ENCODE measurements at places on chromosomes 2 and 18. TPM values are rescaled to one million over a fixed set of nuclear protein-coding genes. Genes with fewer than 3 reads are reported as not detected.

DNA sequence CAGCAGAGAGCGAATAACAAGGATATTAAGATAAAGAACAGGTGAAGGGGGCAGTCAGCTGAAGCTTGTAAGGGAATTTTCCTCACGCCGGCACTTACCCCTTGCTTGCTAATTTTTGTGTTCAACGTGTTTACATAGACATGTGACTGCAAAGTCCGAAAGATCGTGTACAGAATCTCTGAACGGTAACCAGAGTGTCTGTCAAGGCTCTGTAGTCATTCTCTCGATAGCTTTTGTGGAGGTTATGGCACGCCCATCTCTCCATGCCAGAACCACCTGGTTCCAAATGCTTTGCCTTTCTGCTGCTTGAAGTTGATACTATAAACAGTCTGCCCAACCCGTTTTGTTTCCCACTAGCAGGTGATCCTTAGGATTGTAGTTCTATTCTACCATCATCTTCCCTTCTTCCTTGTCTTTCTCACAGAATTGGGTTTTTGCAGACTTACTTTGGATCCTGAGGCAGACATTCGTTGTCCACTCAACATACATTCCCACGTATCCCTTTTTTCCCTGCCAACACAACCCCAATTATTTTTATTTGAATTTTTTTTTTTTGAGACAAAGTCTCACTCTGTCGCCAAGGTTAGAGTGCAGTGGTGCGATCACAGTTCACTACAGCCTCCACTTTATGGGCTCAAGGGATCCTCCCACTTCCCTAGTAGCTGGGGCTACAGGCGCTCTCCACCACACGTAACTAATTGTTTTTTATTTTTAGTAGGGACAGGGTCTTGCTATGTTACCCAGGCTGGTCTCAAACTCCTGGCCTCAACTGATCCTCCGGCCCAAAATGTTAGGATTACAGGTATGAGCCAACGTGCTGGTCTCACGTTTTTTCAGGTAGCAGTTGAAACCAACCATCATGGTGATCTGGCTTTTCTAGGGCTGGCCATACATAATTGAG is 1.3 kb upstream of the USP34 start:
- DNase-seq, result peak; percentile 62

HTRA2 gene
- 30.8 TPM for total RNA-seq

DNA sequence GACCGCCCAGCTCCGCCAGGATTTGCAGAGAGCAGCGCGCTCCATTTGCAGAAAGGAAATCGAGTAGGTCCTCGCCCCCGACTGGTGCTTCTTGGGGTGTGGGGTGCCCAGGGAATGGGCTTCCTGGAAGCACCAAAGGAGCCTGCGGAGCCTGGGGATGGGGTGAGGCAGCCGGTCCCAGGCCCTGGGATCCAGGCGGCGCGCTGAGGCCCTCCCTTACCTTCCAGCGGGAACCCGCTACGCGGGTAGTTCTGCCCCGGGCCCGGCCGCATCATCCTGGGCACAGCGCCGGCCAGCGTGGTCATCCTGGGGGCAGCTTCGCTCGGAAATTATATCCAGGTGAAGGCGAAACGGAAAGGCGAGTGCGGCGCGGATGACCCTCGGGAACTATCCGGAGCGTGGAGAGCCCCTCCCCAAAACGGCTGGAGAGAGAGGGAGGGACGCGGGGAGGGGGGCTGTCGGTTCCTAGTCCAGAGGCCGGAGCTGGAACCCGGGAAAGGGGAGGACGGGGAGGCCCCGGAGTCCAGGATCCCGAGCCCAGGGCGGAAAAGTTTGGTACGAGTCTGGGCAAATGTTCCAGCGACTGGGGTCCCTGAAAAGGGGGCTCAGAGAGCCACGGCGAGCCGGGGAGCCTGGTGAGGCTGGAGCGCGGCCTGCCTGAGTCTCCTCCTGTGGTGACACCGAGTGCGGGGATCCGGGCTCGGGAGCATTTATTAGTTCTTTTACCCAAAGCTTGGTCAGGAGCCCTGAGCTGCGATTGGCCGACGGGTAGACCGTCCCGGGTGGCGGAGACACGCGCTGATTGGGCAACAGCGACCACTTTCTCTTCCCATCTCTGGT is at the start of gene PAX3:
Gene PAX3 (minus strand): TSS at position 688 of the 840 bp plus-strand sequence. CDS start 383 bp downstream, at position 305.
- DNase-seq, result no peak

DNA sequence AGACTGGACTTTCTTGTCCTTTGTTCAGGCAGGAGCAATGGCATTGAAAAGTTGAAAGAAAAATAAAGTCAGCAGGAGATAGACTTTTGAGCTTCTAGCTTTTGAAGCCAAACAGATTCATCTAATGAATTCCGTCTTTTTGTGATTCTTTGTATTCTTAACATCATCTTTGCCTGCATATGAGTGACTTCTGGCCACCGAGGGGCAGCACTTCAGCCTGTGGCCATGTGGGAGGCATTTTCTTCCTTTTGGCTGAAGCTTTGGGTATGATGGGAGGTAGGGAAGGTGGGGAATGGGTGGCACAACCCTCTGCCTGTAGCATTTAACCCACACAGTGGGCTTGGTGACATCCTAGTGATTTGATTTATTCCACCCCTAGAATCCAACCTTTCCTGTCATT is 220.6 kb downstream of the SETBP1 start:
- no peak for DNase-seq

All from kidney (tissue), 22 donors.